ENCODE measurements at places on chromosomes 16 and 17. TPM values are rescaled to one million over a fixed set of nuclear protein-coding genes. Genes with fewer than 3 reads are reported as not detected.

The CRHR1 gene
- 0.27 TPM for total RNA-seq

The MT1F gene
- 7.8 TPM for total RNA-seq

The CAPNS2 gene
- total RNA-seq: not detected

The SDR42E1 gene
- total RNA-seq: 2.3 TPM

The KRTAP4-6 gene
- not detected for total RNA-seq

The MPV17L gene
- total RNA-seq: 4.6 TPM

The SULT1A4 gene
- total RNA-seq: 44.2 TPM

The NHLRC4 gene
- 0.12 TPM for total RNA-seq

The INCA1 gene
- 1.3 TPM for total RNA-seq

The ICAM2 gene
- total RNA-seq: not detected

The RPGRIP1L gene
- total RNA-seq: 9.9 TPM

The XYLT1 gene
- 0.74 TPM for total RNA-seq

The GPR179 gene
- 0.03 TPM for total RNA-seq

The KRT15 gene
- 5.4 TPM for total RNA-seq

The C16orf92 gene
- not detected for total RNA-seq

The KRT9 gene
- not detected for total RNA-seq

The PSMD3 gene
- total RNA-seq: 145 TPM

The KLHL10 gene
- total RNA-seq: not detected
